ENCODE measurements at places on chromosomes 5 and 9.

DNA sequence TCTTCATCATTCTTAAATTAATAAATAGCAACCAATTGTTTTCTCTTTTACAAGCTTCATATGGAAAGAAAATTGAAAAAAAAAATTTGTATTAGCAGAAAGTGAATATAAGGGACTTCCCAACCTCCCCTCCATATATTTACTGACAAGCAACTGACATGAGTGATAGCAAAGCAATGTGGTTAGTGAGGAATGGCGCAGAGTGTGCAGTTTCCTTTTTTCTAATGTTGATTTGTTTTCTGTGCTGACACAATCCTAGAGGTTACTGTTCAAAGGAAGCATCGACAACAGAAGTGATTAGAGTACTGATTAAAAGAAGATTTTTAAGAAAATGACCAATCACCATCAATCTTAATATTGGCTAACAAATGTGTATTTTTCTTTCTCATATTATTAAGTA is 1.7 kb upstream of the PTGER4 start:
- DNase-seq = no peak

DNA sequence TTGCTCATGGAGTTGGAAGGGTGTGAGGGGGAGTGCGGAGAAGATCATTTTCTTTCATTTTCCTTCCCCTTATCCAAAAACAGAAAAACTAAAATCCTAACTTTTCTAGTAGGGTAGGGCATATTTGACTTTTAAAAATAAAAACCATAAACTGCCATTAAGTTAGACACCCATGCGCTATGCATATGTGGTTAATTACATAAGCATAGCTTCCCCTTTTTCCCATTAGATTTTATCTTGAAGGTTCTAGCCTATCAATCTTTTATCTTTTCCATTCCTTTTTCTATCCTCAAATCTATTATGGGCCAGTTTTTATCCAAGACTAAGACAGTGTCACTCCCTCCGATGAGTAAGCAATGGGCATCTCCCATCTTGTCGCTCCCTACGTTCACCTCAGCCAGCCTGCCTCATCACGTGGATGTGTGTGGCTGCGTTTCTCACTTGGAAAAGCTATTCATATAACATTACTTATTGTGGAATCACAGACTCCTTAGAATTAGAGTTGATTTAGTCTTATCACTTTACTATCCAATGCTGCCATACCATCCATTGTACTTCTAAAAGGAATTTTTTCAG is 49.2 kb downstream of the PCSK5 start:
- DNase-seq = no peak

DNA sequence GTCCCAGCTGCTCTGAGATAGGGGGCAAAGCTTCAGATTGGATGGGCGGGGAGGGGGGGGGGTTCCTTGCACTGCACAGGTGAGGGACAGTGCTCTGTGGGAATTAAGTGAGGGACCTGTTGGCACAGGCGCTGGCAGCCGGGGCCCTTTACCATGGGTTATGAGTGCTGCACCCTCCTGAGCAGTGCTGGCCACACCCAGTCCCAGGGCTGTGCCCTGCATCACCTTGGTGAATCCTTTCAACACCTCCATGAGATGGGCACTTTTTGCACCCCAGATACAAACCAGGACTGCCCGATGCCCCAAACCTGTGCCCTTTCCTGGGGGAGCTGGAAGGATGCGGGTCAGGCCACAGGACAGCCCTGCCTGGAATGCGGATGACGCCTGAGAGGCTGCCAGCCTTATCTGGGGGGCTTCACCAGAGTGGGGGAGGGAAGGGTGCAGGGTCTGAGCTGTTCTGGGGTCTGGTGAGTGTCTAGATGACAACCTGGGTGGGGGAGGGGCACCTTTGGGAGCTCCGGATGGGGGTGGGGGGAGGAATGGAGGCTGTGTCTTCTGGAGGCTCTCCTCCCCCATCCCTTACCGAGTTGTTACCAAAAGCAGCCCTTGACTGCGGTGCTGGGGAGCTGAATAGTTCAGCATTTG is 5.2 kb downstream of the CRB2 start:
- DNase-seq = no peak

DNA sequence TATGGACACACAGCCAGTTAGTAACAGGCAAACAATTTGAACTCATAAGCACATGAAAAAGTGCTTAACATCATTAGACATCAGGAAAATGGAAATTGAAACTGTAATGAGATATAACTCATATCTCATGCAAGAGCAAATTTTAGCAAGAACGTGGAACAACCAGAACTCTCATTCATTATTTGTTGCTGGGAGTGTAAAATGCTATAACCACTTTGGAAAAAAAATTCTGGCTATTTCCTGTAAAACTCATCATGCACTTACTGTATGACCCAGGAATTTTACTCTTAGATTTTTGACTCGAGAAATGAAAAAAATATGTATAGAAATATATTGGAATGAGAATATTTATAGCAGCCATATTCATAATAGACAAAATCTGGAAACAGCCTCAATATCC is 205.7 kb upstream of the PUM3 start:
- DNase-seq = no peak

Measured in thoracic aorta (tissue), 2 donors.